Activated CD8-positive, alpha-beta memory T cell treated with anti-CD3 and anti-CD28 coated beads, Interleukin-2, amount 50 U/mL, for 4 hours (primary cell): ENCODE measurements at places on chromosomes 3 and 15.

- DNase-seq = no peak
These were observed 100.7 kb upstream of the SCN10A start for GRCh38 chr3:38916706-38917105.

- DNase-seq = no peak
These were observed 124.2 kb downstream of the ASB7 start for GRCh38 chr15:100726421-100727190.

DNA sequence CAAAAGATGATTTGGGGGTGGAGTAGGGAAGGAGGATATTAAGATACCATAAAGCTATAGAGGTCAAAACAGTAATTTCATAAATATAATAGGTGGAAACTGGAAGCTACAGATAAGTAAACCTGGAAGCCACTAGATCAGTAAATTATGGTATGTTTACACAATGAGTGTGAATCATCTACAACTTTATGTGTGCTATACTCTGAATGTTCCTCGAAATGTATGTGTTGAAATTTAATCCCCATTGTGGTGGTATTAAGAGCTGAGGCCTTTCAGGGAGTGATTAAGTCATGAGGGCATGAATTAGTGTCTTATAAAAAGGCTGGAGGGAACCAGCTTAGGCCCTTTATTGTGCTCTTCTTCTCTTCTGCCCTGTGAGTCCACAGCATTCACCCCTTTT, 25.2 kb downstream of the EOMES start:
- no peak for DNase-seq

DNA sequence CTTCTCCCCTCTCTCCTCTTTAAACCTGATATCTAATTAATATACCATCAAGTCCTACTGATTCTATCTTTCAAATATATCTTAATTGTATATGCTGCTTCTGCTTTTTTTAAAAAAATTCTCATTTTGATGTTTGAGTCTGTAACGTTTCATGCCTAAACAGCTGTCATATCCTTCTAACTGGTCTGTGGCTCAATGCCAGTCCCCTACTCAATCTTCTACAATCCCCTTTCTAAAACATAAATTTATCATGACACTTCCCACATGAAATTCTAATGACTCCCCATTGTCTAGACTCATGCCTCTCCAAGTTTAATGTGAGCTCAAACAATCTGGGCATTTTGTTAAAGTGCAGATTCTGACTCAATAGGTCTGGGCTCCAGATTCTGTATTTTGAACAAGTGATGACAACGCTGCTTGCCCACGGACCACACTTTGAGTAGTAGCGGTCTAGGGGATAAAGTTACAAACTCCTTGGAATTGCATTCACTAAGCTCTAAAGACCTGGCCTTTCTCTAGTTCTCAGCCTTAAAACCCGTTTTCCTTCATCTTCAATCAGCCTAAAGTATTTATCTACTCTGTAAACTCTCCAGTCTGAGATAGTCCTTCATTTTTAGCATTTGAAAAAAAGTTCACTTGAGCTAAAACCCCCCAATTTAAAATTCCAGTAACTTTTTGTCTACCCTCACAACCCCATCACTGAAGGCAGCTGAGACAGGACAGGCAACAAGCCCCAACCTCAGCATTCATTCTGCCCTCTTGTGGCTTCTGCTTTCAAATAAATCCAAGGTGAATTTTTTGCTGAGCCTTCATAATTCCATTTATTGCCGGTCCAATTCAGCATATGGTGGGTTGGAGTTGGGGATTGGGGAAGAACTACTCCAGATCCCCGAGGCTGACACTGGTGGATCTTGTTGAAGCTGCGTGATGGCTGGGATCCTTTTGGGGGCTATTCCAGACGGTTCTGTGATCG, 88.1 kb upstream of the THRB start:
- DNase-seq = no peak

- no peak for DNase-seq
These were observed 93.2 kb upstream of the ARHGEF3 start for GRCh38 chr3:56894881-56895431.

GRCh38 chr15:70098153-70098460, 390 bp upstream of the TLE3 start:
- DNase-seq = no peak

- no peak for DNase-seq
These were observed 1.5 kb downstream of the CAND2 start for GRCh38 chr3:12797892-12798558.

DNA sequence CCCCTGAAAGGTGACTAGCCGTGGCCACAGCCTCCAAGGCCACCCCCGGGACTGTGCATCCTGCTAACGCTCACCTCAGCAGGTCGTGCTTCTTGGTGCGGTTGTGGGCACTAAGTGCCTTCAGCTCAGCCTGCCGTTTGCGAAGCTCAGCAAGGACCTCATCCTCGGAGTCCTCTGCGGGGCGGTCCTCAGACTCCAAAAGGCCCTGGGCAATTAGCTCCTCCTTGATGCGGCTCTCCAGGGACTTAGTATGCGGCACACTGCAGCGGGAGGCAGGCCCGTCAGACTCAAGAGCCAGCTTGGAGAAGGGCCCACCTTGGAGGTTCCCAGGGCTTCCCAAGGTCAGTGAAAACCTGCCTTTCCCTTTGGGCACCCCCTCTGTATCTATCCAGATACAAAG, 8.3 kb downstream of the TADA3 start:
- no peak for DNase-seq
